ENCODE measurements at places on chromosomes 1 and 21.

GRCh38 chr1:167499106-167499505 lies 19.2 kb downstream of the CD247 start:
- no peak for DNase-seq

GRCh38 chr21:45078877-45079281 lies 4.5 kb downstream of the ADARB1 start:
- no peak for DNase-seq

GRCh38 chr1:192506741-192507155 lies 68.8 kb upstream of the RGS1 start:
- DNase-seq = no peak

DNA sequence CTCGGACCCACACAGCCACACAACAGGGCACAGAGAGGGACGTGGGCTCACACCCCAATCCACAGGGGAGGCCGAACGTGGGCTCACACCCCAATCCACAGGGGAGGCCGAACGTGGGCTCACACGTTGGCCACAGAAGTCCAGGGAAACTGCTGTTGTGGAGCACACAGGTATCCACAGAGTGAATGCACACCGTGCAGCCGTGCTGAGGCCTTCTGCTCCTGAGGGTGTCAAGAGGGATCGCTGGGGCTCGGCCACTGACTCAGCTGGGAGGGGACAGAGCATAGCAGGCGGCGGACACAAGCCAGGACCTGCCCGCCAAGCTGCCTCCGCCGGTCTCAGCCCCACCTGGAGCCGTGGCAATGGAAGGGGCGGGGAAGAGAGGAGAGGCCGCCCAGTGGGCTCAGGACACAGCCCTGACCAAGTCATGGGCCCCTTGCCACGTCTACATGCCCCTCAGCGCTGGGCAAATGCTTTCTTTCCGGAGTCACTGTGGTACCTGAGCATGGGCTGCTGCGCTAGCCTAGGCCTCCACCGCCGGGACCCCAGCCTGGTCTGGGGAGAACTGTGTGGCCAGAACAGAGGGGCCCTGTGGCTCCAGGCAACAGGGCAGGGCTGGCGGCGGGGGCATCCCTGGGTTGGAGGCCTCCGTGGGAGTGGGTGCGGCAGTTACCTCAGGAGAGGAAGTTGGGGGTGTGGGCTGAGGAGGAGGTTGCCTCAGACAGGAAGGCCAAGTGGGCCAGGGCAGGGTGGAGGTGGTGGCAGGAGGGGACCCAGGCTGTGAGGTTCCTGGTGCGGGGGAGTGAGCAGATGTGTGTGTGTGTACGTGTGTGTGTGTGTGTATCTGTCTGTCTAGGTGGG lies 1.2 kb downstream of the SYTL1 start:
- DNase-seq = no peak

GRCh38 chr1:220457957-220458609 lies 69.9 kb upstream of the MARK1 start:
- no peak for DNase-seq

- no peak for DNase-seq
Observed at GRCh38 chr21:17732306-17732705, 86.8 kb downstream of the C21orf91 start.

DNA sequence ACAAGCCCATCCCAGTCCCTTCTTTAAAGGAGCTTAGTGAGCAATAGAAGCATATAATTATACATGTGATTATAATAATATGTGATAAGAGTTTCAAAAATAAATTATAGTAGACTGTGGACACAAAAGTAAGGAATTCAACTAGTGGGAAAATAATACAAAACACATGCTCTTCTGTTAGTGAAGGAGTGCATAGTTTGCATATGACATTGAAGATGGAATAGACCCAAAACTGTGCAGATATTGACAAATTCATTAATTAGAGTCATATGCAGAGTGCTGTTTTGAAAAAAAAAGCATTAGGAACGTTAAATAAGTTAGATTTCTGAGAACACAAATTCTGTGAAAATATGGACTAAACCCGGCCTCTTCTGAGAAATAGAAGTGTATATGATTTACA lies 278.8 kb downstream of the ASTN1 start:
- no peak for DNase-seq

DNA sequence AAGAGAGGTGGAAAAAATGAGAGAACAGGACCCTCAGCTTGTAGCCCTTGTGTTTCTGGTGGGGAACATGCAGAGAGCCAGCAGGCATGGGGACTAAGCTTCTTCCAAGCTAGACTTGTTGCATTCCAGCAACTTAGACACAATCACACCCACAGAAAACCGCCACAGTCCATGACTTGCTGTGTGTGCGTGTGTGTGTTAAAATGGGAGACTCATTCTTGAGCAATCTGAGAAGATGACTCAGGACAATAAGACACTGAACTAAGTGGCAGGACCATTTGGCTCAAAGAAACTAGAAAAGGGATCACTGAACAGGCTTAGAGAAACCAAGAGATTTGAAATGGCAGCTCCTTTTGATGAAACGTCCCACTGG lies 78.0 kb downstream of the HLX start:
- no peak for DNase-seq

- DNase-seq = no peak
Observed at GRCh38 chr1:94989398-94989797, 62.5 kb upstream of the CNN3 start.

- DNase-seq = no peak
Observed at GRCh38 chr1:189764391-189765320, 713.0 kb downstream of the BRINP3 start.

DNA sequence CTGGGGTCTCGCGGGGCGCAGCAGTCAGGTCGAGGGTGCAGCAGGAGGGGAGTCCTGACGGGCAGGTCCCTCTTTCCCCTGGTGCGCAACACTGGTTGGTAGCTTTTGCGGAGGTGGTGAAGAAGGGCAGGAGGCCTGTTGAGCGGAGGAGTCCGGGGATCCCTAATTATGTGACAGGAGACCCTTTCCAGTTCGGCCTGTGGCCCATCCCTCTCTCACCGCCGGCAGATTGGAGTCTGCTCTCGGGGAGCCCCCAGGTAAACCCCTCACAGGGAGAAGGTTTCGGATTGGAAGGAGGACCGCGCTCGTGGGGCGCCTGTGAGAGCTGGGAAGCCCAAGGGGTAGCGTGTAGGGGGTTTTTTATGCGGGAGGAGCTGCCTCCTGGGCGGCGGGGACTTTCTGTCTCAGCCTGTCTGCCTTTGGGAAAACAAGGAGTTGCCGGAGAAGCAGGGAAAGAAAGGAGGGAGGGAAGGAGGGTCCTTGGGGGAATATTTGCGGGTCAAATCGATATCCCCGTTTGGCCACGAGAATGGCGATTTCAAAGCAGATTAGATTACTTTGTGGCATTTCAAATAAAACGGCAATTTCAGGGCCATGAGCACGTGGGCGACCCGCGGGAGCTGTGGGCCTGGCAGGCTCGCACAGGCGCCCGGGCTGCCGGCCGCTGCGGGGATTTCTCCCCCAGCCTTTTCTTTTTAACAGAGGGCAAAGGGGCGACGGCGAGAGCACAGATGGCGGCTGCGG lies 9.5 kb downstream of the SIM2 start:
- DNase-seq = no peak

DNA sequence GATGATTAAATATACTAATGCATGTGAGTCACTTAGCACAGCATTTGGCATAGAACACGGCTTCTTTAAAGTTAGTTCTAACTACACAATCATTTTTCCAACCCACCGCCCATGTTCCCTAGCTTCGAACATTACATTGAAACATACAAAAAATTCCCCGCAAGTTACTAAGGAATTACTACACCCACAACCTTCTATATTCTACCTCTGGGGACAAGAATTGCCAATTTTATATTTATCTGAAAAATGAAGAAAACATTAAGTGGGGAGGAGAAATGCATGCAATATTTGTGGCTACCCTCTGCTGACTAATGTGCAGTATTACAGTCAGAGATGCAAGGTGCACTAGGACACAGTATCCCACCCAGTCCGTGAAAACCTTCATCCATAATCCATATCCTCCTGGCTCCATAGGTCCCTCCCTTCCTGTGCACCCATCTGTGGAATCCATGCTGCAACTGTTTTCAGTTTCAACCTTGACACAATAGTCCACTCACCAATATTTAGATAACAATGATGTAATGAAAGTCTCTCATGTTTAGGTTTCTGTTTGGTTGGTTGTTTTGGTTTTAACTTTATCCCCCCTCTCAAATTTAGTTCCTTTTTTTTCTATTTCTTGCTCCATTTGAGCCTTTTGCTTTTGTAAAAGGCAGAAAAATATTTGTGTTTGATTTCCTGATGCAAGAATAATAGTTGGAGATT lies 31.6 kb downstream of the RGS5 start:
- no peak for DNase-seq

GRCh38 chr1:207808322-207808705 lies 56.5 kb downstream of the CD46 start:
- no peak for DNase-seq

DNA sequence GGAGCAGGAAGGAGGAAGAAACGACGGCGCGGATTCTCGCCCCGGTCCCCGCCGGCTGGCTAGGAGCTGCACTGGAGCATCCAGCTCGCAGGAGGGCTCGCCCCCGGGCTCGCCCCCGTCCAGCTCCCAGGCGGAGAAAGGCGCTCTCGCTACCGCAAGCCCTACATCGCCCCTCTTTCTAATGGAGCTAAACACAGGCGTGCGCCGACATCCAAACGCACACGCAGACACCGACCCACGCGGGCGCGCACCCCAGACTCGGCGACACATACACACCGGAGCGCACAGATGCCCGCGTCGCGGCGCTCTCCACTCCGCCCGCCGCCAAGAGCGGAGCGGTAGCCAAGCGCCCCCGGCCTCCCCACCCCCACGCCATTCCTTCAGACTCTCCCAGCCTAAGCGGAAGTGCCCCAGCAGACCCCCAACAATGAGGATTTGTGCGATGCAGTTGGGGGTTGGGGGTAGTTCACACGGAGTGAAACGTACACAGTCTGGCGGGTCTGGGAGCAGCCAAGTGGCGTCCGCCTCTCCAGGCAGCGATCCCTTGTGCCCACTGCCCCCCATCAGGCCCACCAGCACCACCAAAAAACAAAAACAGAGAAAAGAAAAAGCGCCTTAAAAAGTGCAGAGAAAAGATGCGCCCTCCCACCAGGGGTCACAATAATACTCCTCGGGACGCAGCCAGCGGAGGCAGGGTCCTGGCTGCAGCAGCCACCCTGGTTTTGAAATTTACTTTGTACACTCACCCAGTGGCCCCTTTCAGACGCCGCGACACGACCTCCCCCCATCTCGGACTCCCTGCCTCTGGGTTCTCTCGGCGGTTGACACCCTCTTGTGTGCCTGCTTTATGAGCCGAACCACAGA lies 1.4 kb downstream of the DAB1 start:
- DNase-seq = peak; percentile 30

GRCh38 chr1:41608211-41608610 lies 123.7 kb upstream of the EDN2 start:
- no peak for DNase-seq

- no peak for DNase-seq
Observed at GRCh38 chr1:42740851-42741580, 980 bp upstream of the CLDN19 start.

DNA sequence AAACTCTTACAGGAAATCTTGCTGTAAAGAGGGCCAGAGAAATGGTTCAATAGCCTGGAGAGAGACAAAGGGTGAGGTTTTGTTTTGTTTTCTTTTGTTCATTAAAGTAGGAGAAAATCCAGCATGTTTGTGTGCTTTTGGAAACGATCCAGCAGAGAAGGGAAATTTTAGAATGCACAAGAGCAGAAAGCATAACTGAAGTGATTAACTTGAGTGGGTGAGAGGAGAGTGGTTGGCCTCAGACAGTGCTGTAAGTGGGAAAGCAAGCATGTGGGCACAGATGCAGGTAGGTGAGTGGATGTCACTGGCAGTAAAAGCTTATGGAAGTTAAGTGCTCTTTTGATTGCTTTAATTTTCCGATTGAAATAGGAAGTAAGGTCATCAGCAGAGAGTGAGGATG lies 50.2 kb downstream of the EEIG2 start:
- DNase-seq = no peak

DNA sequence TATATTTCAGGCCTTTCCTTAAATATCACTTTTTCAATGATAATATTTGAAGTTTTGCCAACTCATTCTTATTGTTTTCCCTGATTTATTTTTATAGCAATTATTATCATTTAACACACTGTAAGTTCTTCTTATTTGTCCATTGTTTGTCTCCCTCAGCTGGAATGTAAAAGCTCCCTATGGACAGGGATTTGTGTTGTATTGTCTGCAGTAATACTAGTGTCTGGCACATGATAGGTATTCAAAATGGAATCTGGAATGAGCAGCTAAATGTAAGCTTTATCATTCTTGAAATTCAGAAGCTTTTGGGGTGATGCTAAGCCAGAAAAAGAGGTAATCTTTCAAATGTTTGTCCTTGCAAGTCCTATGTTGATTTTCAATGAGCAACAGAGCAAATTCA lies 112.1 kb downstream of the NEGR1 start:
- DNase-seq = no peak

GRCh38 chr1:166511761-166512160 lies 327.5 kb upstream of the POGK start:
- no peak for DNase-seq

GRCh38 chr1:197776351-197777105 lies 1.2 kb upstream of the DENND1B start:
- DNase-seq = no peak

GRCh38 chr1:63643926-63644325 lies 50.7 kb downstream of the PGM1 start:
- DNase-seq = no peak

DNA sequence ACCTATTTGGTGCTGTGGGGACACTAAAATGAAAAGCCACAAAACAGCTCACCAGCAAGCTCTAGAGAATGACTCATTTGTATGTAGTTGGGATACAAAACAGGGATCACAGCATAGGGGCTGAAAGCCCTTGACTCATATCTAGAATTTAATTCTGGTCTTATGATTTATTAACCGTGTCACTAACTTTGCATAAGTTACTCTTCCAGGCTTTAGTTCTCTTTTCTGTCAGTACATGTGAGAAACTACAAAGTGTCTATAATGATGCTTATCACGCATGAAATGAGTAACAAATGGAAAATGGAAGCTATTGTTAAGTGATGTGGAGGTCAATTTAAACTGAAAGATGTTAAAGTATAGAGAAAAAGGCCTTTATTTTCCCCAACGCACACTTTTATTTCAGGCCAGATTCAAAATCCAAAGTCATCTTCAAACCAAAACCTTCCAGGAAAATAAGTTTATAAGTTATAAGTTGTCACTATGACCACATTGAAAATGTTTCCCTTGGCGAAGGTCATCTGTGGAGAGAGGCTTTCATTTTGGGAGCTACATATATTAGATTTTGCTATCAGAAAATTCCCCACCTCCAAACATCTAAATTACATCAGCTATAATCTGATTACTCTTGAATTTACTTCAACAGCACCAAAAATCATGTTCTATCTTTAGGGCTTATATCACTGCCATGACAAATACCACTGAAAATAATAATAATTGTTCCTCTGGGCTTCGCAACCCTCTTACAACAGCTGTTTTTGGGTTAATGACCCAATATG lies 430.5 kb downstream of the MRPL39 start:
- no peak for DNase-seq

All from occipital lobe (tissue), 3 donors.